ENCODE measurements at places on chromosomes 3 and 15. TPM values are rescaled to one million over a fixed set of nuclear protein-coding genes. Genes with fewer than 3 reads are reported as not detected.

DNA sequence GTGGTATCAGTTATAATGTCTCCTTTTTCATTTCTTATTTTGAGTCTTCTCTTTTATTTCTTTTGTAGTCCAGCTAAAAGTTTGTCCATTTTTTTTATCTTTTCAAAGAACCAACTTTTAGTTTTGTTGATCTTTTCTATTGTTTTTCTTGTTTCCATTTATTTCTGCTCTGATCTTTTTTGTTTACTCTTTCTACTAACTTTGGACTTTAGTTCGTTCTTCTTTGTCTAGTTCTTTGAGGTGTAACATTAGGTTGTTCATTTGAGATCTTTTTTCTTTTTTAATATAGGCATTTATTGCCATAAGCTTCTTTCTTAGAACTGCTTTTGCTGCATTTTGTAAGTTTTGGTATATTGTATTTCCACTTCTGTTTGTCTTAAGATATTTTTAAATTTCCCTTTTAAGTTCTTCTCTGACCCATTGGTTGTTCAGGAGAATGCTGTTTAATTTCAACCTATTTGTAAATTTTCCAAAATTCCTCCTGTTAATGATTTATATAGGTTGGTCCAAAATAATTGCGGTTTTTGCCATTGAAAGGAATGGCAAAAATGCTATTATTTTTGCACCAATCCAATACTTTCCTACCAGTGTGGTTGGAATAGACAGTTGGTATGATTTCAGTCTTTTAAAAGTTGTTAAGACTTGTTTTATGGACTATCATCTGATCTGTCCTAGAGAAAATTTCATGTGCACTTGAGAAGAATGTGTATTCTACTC, 51.2 kb downstream of the KAT2B start:
- DNase-seq, result no peak

HEXA gene
- 85.5 TPM for total RNA-seq

- DNase-seq, result no peak
Measured at GRCh38 chr3:33746416-33747116, 28.5 kb upstream of the CLASP2 start.

CACNA2D2 gene
- total RNA-seq, result 0.24 TPM

DNA sequence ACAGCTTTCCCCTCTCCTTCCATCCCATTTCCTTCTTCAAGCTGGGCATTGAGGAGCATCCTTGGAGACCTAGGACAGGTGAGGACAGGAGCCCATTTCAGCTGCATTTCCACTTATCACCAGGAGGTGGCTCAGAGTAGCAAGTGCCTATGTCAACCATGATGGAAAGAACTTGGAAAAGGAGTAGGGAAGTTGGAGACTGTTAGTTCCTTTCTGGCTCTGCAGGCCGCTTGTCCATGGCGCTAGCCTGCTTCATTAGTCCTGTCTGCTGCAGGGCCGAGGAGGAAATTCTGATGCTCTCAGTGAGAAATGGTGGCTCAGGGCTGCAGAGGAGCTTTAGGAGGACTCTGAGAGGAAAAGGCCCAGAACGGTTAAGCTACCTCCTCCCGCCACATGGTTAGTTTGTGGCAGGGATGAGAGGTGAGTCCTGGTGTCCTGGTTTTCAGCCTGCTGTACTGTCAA, 7.0 kb upstream of the CD276 start:
- peak; percentile 64 for DNase-seq

DNA sequence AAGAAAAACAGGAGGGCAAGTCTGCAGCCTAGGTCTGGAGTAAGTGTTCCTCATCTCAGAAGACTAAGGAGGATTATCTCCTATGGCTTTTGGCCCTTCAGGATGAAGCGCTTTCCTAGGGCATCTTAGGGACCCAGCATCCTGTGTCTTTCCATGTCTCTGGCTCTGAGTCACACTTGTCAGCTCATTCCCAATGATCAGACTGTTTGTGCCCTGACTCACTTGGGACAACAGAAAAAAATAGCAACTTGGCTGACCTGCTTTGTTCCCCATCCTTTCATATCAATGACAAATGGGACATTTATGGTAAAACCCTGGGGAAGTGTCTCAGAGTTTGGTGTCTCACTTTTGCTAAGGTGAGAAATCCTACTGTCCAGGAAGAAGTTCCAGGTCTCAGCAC, 76.2 kb upstream of the OXTR start:
- no peak for DNase-seq

OXTR gene
- total RNA-seq, result 57.5 TPM

GRCh38 chr15:39852250-39852649, 67.8 kb downstream of the GPR176 start:
- DNase-seq, result peak; percentile 13

- DNase-seq, result no peak
Measured at GRCh38 chr3:187516446-187517185, 148.4 kb downstream of the RTP4 start.

GRCh38 chr3:18403061-18403460, 22.1 kb downstream of the SATB1 start:
- no peak for DNase-seq

KBTBD13 gene
- not detected for total RNA-seq

- DNase-seq, result no peak
Measured at GRCh38 chr15:42591238-42591934, 16.0 kb downstream of the STARD9 start.

DNA sequence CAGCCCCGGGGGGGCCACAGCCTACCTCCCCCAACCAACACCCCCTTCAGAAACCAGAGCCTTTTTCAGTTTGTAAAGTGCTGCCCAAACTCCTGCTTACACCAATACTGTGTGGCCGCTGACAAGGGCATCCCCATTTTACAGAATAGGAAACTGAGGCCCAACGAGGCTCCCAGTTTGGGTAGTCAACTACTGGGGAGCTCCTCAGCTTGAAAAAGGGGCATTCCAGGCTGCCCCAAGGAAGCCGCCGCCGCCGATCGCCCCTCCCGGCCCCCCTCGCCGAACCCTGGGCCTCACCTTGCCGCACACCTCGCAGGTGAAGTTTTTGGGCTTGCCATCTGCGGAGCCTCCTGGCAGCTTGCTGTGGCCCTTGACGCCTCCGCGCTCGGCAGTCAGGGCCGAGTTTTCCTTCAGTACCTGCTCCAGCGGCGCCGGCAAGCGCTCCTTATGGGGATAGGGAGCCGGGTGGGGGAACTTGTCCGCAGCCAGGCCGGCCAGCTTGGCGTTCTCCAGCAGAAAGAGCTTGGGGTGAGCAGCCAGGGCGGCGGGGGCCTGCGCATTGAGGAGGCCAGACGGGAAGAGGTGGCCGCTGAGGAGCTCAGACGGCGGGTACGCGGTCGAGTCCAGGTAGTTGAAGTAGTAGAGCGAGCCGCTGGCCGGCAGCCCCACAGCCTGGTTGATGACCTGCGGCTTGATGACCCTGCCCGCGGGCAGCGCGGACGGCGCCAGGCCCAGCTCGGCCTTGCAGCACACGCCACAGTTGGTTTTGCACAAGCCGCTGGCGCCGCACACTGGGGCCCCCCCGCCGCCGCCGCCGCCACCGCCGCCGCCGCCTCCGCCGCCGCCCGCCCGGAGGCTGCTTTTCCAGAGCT, 1.4 kb downstream of the FEZF2 start:
- DNase-seq, result no peak

DNA sequence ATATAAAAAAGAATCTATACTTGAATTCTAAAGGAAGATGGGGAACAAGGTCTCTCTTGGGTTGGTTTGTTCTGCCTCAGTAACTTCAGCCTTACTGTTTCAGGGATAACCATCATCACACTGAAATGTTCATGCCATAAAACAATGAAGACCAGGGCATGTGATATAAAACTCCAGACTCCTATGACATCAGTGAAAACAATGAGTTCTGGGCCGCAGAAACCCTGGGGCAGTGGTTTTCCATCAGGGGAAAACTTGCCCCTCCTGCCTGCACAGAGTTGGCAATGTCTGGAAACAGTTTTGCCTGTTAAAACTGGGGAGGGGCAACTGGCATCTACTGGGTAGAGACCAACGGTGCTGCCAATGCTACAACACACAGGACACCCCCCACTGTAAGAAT, 46.8 kb downstream of the CA12 start:
- no peak for DNase-seq

CCR8 gene
- 18.3 TPM for total RNA-seq

- no peak for DNase-seq
Measured at GRCh38 chr3:126065876-126066275, 18.0 kb downstream of the SLC41A3 start.

- DNase-seq, result no peak
Measured at GRCh38 chr3:115523458-115523857, 99.9 kb upstream of the GAP43 start.

DNA sequence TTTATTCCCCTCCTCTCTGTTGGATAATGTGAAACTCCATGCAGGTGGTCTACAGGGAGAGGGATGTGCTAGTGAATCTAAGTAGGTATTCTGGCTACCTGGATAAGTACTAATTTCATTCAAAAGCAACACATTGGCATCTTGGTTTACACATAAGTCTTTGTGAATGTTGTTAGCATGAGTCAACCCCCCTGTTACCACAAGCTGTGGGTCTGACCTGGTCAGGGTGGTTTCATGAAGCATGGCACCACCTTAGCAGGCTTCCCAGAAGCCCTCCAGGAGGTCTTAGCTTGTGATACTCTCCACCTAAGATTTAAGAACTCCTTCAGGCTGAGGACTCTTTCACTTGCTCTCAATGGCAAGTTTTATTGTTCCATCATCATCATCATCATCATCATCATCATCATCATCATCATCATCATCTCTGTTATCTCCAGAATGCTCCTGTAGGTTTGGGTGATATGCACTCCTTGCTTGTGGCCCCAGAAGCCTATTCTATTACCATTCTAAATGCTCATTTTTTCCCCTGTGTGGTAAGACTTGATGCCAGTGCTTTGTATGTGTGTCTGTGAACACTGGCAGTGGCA, 62.8 kb downstream of the EPHB1 start:
- DNase-seq, result no peak

SV2B gene
- 2.6 TPM for total RNA-seq

GRCh38 chr3:22928216-22929110, 274.7 kb upstream of the UBE2E2 start:
- peak; percentile 43 for DNase-seq

DNA sequence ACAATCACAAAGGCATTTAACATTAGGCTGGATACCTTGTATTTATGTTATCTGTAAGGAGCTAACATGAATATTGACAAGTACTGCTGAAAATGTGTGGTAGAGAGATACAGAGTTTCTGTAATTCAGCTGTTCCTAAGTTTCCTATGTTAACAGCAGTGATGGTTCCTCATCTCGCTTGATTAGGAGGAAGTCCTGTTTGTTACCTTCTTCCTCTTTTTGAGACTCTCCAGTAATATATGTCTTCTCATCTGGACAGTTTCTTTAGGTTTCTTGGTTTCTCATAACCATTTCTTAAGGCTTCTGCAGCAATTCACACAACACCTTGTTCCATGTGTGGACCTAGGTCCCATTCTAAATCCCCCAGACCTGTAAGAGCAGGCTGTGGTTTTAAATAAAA, 11.4 kb upstream of the PEX5L start:
- no peak for DNase-seq

- DNase-seq, result no peak
Measured at GRCh38 chr15:82531496-82532382, 8.5 kb downstream of the RPS17 start.
